ENCODE measurements at places on chromosomes 7 and 10.

- DNase-seq, result no peak
These were observed 3.4 kb downstream of the CPA4 start for GRCh38 chr7:130296221-130296951.

DNA sequence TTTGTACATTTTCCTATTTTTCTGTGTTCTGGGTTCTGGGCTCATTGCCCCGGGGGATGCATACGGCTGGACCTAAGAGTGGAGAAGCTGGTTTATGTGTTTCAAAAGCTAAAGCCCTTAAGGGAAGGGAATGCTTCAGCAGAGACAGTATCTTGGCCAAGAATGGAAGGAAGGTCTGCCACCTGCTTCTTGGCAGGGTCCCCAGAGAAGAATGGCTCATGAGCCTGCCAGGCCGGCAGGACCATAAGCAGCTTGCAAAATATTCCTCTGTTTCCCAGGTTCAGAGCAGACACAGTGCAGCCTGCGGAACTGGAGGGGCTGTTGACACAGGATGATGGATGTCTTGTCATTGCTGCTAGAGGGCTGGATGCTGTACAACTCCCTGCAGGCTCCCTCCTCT, 7.8 kb upstream of the ABHD11 start:
- no peak for DNase-seq

DNA sequence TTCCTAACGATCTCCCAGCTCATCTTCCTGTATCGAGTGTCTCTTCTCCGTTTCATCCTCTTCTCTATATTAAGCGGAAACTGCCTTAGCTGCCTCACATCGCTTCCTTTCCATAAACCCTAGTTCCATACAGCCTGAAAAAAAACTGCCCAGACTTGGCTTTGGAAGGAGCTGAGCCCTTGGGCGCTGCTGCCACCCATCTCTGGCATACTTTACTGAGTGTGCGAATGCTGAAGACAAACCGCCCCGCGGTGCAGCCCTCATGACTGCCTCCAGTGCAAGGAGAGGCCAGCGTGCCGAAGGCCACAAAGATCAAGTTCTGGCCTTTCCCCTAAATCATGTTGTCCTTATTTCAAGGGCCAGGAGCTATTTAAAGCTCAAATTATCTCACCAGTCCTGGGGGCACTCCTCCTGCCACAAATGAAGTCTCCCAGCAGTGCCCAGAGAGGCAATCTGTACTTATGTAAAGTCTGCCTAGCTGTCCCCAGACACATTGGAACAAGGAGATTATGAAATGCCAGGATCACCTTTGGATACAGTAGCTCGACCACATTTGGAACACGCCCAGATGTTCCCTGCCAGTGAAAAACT, 25.2 kb downstream of the YWHAG start:
- no peak for DNase-seq

DNA sequence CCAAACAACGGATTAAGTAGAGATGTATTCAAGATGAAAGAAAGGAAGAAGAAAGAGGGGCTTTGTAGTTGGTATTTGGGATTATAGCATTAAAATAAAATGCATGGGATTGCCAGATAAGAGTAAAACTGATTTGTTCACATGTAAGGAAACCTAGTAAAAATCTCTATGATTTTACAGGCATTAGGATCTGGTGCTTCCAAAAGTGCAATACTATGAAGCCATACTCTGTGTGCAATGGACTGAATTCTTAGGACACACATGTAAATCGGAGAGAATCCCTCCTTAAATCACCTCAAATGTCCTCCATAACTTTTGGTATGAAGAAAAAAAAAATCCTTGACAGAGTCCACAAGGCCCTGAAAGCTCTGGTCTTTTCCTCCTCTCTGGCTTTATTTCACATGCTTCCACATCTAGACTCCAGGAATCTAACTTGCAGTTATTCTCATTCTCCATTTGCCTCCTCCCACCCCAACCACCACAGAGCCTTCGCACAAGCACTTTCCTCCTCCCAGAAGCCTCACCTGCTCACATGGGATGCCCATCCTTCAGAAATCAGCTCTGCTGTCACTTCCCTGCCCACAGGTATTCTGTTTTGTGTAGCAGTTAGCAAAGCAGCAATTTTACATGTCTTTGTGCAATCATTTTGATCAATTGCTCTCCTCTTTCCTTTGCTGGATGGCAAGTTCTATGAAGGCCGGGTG, 378.3 kb downstream of the KCNMA1 start:
- no peak for DNase-seq

- no peak for DNase-seq
These were observed 221.2 kb downstream of the ADRA2A start for GRCh38 chr10:111298031-111298430.

- DNase-seq, result no peak
These were observed 95.5 kb downstream of the DNMBP start for GRCh38 chr10:99914236-99914635.

- DNase-seq, result no peak
These were observed 332.4 kb upstream of the NRP1 start for GRCh38 chr10:33666686-33667480.

GRCh38 chr7:50656141-50656895, 91.1 kb upstream of the DDC start:
- no peak for DNase-seq

GRCh38 chr7:44276571-44277221, 48.7 kb downstream of the CAMK2B start:
- no peak for DNase-seq

All from mucosa of descending colon (tissue), 3 donors.